ENCODE measurements at places on chromosomes 1 and 21.

DNA sequence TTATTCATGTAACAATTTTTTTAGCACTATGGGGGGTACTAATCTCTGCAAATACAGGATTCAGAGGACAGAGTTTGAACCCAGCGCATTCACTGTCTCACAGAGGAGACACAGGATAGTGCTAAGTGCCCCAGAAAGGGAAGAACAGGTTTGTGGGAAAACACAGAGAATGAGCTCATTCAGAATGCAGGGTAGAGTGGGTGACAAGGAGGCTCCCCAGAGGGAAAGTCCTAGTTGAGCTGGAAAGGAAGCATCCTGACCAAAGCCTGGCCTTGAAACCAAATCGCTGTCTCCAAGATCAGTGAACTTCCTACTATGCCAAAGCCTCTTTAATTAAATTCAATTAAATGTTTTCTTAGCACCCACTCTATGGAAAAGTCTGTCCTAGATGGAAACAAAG, 19.0 kb upstream of the RGS2 start:
- DNase-seq = no peak

DNA sequence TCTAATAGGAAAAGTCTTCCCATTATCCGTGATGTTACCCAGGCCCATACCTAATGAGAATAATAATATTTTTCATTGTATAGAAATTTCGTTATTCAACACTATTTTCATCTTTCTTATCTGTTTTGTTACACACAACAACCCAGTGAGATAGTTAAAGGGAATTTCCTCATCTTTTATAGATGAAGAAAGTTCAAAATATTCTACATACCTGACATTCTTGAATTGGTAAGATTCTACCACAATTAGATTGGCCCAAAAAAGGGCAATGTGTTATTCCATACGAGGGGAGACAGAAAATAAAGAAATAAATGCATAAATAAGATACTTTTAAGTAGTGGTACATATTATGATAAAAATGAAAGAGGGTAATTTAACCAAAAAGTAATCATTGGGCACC, 405.5 kb upstream of the ADAMTS5 start:
- DNase-seq = no peak

DNA sequence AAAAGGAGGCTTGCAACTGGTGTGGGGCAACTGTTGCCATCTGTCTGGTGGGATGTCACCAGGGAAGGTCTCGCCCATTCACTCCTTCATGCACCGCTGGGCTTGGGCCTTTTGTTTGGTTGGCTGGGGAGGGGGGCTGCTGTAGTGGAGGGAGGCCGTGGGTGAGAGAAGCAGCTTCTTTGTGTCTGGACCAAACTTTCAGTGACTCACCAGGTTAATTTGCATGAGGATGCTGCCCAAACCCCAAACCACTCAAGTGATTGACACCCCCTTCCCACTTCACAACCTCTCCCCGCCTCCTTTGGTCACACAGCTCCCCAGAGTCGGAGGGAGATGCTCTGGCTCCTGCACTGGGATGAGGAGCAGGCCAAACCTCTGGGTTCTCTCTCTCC, 19.7 kb downstream of the BTG2 start:
- no peak for DNase-seq

DNA sequence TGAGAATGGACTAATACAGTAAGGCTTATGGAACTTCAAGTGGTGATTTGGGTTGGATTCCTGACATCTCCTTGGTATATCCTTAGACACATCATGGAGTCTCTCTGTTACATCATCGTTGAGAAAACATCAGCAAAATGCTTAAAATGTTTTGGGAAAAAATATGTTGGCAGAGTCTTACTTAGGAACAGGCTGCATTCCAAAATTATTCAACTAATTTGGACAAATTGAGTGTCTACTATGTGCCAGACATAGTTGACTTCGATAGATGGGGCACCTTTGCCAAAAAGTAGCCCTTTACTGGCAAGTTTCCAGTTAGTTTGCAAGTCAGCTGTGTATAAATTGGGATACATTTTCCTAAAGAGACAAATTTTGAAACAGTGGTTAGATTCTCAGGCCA, 253.4 kb upstream of the ST6GALNAC5 start:
- DNase-seq = no peak

DNA sequence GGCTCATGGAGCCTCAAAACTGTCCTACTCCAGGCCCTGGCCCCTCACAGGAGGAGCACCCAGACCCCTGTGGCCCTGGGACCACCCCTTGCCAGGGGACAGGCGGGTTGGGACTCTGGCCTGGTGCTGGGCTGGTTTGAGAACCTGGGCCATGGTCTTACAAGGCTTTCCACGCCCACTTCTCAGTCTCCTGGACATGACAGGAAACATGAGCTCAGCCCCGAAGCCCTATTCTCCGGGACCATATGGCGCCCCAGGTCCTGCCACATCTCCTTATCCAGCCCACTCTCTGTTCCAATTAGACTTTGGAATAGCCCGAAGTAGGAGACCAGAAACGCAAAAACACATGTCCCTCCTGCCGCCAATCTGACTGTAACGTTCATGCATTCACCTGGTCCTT, 47.9 kb downstream of the KCNAB2 start:
- DNase-seq = no peak

DNA sequence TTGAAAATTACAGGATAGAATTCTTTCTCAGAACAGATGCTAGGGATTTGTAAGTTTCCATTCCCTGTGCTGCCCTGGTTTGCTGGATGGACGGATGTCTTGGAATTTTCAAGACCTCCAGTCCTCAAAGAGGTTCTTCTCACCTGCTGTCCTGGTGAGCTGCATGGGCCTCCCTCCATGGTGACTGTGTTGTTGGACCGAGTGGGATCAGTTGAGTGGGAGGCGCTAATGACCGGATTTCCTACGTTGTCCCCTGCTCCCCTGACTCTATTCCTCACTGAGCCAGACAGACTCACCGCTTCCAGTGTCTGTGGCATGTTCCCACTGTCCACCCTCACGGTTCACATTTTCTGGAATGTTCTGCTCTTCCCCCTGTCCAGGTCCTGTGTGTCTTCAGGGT, 229.8 kb downstream of the CAMTA1 start:
- no peak for DNase-seq

DNA sequence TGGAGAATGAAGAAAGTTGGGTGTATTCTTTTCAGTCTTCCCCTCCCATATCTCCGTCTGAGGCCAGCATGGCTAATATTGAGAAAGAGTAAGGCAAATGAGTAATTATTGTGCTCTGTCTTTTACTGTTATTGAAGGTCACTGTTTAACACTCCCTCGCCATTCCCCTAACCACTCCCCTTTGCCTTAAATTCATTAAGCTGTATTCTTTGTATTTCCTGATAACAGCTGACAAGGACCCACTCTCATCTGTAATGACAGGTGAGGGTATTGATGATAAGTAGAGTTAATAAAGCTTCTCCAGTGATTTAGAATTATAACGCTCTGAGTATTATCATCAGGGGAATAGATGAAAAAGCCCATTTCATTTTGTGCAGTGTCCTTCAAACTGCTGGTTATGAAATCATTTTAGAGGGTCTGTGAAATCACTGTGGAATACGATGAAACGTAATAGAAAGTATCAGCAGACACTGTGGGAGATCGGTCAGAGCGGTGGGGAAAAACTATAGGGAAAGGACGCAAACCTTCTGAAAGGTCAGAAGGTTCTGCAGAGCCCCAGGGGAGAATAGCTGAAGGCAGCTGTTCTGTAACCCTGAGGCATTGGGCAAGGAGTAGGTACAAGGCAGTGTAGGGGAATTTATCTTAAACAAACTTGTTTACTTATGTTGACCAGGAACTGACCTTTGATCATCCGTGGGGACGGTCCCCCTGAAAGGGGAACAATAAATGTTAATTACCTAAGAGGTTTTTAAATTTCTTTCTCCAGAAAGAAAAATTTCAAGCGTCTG, 46.3 kb upstream of the CACYBP start:
- no peak for DNase-seq

- no peak for DNase-seq
These were observed 132.9 kb upstream of the WNT4 start for GRCh38 chr1:22275626-22276395.

- no peak for DNase-seq
These were observed 153.6 kb downstream of the OLFM3 start for GRCh38 chr1:101843160-101843559.

- no peak for DNase-seq
These were observed 144.0 kb upstream of the IRF2BP2 start for GRCh38 chr1:234753979-234754378.

- no peak for DNase-seq
These were observed 152.6 kb downstream of the PTPRU start for GRCh38 chr1:29388884-29389283.

DNA sequence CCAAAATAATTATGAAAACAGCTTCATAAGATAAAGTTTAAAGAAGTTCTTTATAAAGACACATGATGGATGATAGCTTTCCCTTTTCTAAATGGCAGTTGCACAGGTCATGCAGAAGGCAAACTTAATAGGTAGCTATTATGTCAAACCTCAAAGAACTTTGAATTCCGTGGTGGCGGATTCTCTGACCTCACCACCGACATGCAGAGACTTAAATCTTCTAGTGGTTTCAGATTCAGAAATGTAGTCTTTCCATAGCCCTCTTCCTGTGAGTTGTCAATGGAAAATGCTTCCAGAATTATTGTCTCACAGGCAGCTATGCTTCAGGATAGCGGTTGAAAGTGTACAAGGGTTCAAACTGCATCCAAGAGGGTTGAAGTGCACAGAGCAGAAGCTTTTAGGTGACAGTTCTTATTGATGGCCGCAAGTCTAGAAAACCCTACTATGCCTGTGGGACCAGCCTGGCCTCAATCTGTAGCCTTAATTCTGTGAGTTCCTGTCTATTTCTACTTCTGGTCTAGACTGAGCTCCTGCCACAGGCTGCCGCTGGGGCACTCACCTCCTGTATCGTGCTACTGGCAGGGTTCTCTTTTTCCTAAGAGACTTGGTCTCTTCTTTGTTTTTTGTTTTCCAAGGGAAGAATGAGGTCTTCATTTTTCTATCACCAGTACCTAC, 117.0 kb upstream of the ERRFI1 start:
- DNase-seq = no peak

- DNase-seq = no peak
These were observed 14.5 kb downstream of the IFNAR2 start for GRCh38 chr21:33244082-33244778.

GRCh38 chr1:41496080-41497055, 11.9 kb upstream of the EDN2 start:
- DNase-seq = peak; percentile 56

- DNase-seq = no peak
These were observed 8.1 kb upstream of the COA7 start for GRCh38 chr1:52706136-52706670.

GRCh38 chr1:30612536-30613065, 110.8 kb downstream of the MATN1 start:
- no peak for DNase-seq

DNA sequence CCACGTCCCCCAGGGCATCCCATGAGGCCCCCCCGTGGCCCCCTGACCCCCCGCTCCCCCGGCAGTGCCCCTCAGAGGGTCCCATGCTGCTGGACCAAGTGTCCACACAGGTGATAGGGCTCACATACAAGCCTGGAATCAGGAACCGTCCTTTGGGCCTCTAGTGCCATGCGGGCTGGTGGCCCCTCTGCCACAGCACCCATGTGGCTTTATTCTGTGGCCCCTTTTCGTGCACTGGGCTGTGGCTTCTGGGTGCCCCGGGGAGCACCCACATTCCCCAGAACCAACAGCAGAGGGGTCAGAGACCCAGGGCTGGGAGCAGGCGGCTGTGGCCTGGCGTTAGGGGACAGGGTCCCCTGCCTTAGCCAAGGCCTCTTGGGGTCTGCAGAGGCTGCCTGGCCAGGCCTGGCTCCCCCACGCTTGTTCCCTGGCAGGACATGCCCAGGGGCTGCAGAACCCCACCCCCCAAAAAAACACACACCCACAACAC, 31.7 kb downstream of the SLC19A1 start:
- no peak for DNase-seq

GRCh38 chr1:172742599-172743500, 83.9 kb downstream of the FASLG start:
- DNase-seq = no peak

- DNase-seq = no peak
These were observed 125.0 kb downstream of the AKT3 start for GRCh38 chr1:243725075-243725474.

GRCh38 chr1:3058263-3059030, 10.6 kb upstream of the PRDM16 start:
- no peak for DNase-seq
